NCI-H187 (cell line): ENCODE measurements at places on chromosomes 7 and 10.

- no peak for DNase-seq
These were observed 6.7 kb upstream of the POLR1F start for GRCh38 chr7:19715499-19715898.

GRCh38 chr7:122070062-122070461 is 74.0 kb downstream of the AASS start:
- no peak for DNase-seq

DNA sequence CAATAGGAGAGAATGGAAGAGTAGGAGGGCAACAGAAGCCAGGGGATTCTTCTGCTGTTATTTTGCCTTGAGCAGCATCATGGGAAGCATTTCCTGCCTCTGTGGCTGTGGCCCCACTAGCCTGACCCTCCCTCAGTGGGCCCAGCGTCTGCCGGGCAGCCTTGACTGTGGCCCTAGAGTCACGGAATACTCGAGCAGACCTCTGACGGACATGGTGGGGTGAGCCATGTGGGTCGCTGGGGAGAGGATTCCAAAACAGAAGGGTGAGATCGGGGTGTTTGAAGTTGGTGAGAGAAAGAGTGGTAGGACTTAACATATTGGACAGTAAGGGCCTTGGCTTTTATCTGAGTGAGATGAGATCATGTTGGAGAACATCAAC is 8.3 kb upstream of the PRKAG2 start:
- DNase-seq: no peak

DNA sequence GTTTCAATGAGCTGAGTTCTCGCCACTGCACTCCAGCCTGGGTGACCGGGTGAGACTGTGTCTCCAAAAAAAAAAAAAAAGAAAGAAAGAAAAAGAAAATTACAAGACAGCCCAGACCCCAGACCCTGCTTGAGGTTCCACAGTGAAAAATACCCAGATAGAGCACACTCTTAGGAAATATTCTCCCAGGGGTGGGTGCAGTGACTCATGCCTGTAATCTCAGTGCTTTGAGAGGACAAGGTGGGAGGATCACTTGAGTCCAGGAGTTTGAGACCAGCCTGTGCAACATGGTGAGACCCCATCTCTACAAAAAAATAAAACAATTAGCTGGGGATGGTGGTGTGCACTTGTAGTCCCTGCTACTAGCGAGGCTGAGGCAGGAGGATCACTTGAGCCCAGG is 41.1 kb upstream of the GTF2IRD1 start:
- DNase-seq: no peak

GRCh38 chr10:11631890-11632587 is 20.6 kb upstream of the USP6NL start:
- no peak for DNase-seq

DNA sequence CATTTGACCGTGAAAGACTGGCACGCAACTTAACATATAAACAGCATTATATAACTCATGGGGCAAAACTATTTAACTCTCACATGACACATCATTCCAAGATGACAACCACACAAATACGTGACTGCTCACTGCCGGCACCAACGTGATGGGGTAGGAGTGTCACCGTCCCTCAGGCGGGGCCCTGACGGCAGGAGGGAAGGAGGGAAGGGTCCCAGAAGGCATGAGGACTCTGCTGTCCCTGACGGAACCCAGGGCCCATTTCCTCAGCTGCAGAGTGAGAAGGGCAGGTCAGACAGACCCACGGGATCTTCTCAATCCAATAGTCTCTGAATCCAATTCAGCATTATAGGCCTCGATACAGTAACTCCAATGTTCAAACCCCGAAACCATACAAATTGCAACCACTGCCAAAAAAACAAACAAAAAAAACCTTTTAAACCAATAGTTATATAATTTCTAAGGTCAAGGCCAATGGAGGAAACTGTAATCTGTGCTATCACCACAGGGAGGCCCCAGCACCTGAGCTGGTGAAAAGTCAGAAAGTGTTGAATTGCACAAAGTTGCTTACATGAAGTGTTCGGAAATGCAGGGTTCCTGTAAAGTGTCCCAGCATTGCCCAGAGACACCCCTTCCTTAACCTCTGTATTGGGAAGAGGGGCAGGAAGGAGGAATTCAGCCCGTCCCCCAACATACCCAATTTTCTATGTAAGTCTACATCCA is 137.4 kb downstream of the TNS3 start:
- no peak for DNase-seq

- DNase-seq: no peak
These were observed 6.1 kb downstream of the ZP3 start for GRCh38 chr7:76430836-76431235.

DNA sequence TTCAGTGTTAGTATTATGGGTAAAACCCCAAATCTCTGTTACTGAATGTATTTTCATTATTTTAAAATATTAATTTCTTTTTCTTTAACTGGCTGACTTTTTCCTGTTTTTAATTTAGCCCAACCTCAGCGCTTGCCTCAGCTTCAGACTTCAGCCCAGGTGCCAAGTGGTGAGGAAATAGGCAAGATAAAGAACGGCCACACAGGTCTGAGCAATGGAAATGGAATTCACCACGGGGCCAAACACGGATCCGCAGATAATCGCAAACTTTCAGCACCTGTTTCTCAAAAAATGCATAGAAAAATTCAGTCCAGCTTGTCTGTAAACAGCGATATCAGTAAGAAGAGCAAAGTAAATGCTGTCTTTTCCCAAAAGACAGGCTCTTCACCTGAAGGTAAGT is 57.5 kb downstream of the MDFIC start:
- no peak for DNase-seq

DNA sequence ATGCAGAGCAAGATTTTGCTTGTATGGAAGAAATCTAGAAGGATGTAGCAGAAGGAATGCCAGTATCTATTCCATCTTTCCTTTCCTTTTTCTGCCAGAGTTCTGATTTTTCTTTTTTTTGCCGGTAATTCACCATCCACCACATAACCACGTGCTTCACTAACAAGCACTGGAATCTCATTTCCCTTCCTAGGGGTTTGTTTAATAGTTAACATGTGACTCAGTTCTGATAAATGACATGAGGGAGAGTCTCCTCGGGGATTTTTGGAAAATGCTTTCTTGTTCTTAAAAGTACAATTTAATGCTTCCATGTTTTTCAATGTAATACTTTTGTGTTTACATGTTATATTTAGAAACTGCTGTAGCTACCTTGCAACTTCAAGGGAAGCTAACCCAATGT is 590.2 kb downstream of the SH2D4B start:
- DNase-seq: no peak

DNA sequence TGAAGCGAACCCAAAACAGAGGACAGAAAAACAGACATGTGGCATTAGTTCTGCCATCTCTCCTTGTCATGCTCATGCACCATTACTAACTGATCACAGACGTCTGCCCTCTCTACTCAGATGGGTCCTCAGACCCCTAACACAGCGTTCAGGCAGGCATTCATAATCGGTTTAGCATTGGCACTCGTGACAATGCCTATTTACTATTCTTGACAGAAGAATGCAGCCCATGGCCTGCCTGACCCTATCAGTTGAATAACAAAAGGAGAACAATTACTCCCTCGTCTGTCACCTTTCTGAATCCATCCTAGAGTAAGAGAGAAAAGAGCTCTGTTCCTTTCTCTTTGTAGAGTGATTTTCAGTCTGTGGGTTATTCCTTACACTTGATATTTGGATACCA is 194.6 kb upstream of the PHYHIPL start:
- no peak for DNase-seq

DNA sequence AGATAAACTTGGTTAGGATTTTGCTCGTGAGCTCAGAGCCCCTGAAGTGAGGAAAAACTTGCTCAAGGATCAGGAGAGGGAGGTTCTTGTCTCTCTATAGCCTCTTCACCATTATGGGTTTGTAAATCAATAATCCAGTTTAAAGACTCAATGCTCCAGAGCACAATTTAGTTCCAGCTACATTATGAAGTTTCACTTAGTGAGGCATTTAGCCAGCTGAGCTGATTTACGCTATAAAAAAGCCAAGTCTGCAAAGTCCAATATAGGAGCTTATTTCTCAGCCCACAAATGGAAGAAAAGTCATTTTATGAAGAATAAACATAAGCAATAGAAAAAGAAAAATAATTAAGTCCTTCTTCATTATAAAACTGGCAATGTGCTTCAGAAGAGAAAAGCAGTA is 130.6 kb downstream of the STRA8 start:
- DNase-seq: no peak

GRCh38 chr7:81883801-81884393 is 114.0 kb upstream of the HGF start:
- no peak for DNase-seq

DNA sequence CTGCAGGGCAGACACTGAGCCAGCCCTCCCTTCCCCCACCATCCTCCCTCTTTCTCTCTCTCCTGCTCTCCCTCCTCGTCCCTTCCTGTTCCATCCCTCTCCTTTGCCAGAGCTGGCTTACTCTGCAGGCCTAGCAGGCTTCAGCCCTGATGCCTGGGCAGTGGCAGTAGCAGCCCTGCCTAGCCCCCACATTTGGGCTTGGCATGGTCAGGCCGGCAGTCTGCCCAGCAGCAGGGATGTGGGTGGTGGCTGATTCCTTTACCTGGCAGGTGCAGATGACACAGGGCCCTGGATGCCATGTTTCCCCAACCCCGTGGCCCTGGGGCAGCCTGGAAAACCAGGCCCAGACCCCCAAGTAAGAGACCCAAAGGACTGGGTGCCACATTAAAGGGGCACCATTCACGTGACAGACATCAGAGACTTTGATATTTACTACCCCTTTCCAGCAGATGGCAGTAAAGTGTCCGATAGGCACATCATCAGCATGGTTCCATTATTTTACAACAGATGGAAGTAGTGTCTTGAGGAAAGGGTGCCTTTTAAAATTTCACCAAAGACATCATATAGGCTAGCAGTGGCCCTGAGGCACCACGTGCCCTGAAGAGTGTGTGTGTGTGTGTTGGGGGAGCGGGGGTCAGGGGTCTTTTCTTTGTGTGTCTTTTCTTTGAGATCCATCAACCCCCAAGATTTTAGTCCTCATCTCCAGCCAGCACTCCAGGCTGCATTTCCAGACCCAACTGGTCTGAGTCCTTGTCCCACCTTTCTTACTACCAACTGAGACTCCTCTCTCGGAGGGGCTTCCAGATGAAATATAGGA is 5.9 kb downstream of the KCP start:
- DNase-seq: no peak

GRCh38 chr7:100141555-100141949 is 7.2 kb upstream of the LAMTOR4 start:
- no peak for DNase-seq

DNA sequence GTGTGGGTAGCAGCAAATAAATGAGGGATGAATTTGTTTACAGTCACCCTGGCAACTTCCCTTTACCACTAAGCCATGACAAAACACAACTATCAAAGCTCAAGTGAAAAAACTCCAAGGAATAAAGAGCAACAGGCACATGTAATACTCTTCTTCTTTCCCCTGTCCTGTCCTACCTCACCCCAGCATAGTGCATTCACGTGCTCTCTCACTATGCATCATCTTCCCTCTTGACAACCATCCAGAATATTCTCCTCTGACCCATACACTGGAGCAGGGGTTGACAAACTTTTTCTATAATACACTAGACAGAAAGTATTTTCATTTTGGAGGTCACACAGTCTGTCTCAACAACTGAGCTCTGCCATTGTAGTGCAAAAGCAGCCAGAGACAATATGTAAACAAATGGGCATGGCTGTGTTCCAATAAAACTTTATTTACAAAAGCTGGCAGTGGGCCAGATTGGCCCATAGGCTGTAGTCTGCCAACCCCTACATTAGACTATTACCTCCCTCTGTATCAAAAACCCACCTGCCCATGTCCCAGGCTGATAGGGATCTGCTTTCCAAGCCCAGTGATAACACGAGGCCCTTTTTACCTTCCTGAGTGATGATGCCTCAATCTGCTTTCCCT is 354.5 kb downstream of the FGFR2 start:
- DNase-seq: no peak

DNA sequence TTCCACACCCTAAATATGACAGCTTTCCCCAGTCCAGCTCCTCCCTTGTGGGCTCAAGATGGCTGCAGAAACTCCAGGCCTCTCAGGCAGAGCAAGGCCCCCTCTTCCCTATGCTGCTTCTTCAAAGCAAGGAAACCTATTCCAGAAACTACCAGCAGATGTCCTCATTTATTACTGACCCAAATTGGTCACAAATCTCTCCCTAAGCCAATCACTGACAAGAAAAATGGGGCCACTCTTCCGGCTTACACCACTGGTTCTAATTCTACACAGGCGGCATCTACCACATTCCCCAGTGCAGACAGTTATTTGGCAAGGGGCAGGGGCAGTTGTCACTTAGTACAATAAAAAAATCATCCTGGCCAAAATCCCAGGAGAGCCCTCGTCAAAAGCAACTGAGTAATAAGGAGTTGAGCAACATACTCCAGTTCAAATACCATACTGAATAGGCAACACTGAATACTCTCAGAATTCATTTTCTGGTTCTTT is 150.4 kb downstream of the SFMBT2 start:
- DNase-seq: no peak

DNA sequence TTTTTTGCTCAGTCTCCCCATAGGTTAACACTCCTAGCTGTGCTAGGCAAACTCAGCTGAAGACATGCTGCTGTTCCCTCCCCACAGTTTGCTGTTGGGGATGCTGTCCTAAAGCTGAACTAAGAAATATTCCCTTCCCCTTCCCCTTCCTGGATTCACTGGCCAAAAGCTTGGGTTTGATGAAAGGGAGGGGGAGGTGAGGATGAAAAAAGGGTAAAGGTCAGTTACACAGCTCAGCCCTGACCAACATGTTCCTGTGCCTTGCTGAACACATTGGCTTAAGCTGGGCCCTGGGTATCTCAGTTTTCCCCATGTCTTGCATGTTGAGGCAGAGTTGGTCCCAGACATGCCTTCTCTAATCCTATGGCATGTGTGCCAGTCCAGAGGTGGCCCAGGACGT is 15.3 kb downstream of the CCM2 start:
- no peak for DNase-seq

GRCh38 chr7:13874783-13875182 is 114.7 kb downstream of the ETV1 start:
- DNase-seq: no peak

DNA sequence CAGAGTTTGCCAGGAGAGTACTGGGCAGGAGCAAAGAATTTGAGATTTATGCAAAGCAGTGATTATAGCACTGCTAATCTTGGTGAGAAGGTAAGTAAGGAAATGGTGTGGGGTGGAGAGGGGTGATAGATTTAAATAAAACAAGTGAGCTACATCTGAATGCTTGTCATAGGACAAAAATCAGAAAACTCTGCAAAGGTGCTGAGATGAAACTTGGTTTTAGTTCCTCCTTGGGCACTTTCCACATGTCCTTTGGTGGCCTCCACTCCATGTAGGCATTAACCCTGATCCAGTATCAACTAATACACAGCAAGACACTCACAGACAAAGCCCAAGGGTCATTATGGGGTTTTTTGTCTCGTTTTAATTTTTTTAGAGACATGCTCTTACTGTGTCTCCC is 25.7 kb upstream of the FAM107B start:
- DNase-seq: no peak
